ENCODE measurements at places on chromosomes 12 and 14.

GRCh38 chr12:6724409-6724797, 557 bp downstream of the COPS7A start:
- DNase-seq = no peak

DNA sequence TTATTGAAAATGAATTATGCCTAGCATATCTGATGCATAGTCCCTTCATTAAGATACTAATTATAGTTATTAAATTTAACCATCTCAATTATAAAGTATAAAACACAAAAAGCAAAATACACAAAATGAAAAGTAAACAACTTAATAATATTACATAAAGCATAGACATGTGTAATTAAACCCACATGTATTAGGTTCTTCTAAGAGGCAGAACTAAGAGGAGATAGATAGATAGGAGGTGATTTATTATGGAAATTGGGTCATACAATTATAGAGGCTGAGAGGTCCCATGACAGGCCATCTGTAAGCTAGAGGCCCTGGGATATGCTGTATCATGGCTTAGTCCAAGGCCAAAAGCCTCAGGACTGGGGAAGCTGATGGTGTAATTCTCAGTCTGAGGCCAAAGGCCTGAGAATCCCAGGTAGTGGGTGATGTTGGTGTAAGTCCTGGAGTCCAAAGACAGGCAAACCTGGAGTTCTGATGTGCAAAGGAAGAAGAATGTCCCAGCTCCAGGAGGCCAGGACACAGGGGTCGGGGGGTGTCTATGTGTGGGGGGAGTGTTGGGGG, 953.3 kb downstream of the TRHDE start:
- DNase-seq = no peak

GRCh38 chr14:69796797-69797500, at the start of gene SLC10A1:
SLC10A1 (minus strand) TSS chr14:69797241; CDS start chr14:69797155, 86 bp downstream.
- DNase-seq = no peak

DNA sequence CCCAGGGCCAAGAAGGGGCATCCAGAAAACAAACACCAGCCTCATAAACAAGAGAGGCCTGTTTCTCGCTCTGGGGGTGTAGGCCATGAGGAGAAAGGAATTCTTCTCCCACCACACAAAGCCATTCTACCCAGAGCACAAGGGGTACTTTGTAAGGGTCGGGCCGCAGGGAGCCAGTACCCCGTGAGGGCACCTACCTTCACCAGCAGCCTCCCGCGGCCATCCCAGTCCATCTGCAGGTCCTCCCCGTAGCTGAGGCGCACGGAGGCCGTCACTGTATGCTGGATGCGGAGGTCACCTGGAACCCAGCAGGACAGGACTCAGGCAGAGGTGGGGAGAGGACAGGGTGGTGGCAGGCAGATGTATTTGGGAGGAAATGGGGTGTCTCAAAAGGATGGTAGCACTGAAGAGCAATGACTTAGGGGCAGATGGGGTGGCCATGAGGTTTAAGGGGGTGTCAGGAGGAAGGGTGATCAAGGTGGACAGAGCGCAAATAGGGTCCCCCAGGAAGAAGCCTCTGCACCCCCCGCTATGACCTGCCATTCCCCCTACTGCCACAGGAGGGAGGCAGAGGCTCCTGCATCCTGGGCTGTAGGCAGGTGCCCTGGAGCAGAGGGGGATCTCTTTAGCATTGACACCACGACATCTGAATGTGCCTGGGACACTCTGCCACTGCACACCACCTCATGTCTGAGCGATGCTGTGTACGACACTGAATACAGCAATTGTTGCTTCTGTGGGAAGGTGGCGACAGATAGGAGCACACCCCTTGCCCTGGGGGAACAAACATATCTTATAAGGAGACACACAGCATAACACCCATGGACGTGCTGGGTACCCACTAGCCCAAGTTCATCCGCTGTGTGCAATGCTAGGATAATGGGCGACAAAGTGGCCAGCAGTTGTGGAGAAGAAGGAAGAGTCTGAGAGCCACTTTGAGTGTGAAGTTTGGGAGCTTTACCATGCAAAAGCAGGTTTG, 61.4 kb downstream of the VWF start:
- no peak for DNase-seq

GRCh38 chr12:8697120-8697475, 693 bp upstream of the RIMKLB start:
- DNase-seq = no peak

DNA sequence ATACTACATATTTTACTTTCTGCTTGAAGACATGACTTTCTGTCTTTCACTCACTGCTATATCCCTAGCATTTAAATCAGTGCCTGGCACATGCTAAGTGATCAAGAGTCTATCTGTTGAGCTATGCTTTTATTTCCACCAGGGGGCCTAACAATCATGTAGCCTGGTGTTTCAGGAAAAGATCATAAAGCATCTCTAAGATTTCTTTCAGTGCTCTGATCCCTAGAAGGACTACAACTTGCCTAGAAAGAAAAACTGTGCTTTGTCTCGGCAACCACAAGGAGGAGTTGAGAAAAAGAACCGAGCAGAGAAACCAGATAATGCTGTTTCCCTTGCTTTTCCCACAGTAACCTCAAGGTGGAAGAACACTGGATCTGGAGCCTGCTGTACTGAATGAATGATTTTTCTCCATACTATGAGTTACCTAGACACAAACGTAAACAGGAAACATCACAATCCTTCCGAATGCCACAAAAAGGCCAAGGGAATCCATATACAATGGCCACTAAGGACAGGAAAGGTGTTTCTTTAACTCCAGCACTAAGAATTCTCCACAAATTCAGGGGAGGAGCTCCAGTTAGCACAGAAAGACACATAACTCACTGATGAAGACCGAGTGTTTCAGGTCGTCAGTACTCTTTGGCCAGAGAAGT, 1.2 kb downstream of the CRY1 start:
- DNase-seq = no peak

DNA sequence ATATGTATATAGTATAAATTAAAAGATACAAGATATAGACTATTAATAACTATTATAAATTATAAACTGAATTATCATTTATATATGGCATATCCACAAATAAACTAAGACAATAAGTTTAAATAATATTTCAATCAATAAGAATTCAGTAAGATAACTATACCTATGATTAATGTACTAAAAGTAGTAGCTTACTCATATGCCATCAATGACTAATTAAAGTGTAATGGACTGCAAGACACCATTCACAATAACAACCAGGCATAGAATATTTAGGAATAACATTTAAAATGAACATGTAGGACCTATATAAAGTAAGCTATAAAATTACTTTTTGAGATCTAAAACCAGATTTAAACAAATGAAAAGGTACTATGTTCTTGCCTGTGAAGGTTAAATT, 18.8 kb downstream of the KCNC2 start:
- DNase-seq = no peak

DNA sequence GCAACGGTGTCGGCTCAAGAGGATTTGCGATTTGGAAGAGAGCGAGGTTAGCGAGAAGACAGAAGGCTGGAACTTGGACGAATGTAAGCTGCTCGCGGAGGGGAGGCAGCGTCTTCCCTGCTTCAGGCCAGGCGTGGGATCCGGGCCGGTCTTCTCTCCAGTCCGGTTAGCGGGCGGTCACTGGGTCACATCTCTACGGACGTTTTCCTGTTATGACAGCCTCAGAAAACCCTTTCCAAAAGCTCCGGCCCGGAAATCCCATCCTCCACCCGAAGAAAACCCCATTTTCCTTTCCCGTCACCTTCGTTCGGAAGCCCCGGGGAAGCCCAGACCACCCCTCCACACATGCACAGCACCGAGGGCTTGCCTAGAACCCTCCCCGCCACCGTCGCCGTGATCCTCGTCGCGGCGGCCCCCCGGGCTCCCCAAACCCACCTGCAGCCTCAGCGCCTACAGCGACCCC, 268 bp downstream of the NDUFB1 start:
- DNase-seq = no peak

DNA sequence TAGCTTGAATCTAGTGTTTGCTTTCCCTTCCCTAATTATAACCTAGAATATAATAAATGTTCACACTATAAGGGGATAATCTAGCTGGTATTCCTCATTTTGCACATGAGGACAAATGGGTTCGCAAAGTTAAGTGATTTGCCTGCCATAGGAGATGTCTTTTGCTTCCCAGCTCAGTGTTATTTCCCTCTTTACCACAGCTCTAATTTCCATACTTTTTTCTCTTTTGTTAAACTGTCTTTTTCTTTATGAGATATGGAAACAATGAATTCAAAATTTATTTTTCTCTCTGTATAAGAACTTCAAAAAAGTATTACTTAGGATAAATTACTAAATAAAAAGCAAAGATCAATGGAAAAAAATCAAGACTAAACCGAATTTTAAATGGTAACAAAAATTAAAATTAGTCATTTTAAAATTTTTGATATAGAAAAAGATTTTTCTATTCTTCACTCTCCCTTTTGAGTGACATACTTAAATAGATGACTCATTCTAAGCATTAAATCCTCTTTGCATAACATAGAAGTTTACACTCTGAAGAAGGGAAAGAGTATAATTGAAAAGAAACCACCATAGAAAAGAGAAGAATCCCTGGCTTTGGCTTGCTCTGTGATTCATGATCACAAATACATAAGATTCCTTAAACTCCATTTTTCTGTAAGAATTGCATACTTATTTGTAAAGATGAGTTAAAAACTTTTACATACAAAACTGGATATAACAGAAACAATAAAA, 97.3 kb downstream of the INSM2 start:
- no peak for DNase-seq

DNA sequence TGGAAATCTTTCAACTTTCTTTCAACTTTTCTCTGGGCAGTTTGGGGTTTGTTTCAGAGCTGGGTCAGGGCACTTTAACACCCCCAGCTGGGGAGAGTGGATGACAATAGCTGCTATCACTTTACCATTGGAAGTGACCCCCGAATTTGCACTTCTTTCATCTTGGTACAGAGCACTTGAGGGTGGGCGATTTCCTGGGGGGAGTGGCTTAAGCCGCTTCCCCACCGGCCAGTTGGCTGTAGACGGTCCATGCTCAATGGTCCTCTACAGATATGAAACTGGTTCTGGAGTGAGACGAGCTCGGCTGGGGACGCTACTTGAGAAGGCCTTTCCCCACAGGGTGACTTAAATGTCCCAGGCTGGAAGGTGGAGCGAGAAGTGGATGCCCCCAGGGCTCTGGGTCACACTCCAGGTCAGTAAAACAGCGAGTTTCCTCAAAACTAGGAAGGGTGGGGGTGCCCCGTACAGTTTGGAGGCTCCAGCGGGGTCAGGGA, at the start of gene VRTN:
Gene VRTN, plus strand, starts transcription at position 231 of the 494 bp plus-strand sequence. CDS start 8,313 bp downstream, outside the sequence.
- no peak for DNase-seq

- DNase-seq = no peak
Measured at GRCh38 chr14:63857466-63858030, 4.7 kb downstream of the SYNE2 start.

- no peak for DNase-seq
Measured at GRCh38 chr12:65125247-65125646, 4.1 kb upstream of the WIF1 start.

All from thoracic aorta (tissue), 2 donors.